ENCODE measurements at places on chromosomes 12 and 14.

GRCh38 chr12:24688601-24689000 lies 260.3 kb downstream of the BCAT1 start:
- no peak for DNase-seq

DNA sequence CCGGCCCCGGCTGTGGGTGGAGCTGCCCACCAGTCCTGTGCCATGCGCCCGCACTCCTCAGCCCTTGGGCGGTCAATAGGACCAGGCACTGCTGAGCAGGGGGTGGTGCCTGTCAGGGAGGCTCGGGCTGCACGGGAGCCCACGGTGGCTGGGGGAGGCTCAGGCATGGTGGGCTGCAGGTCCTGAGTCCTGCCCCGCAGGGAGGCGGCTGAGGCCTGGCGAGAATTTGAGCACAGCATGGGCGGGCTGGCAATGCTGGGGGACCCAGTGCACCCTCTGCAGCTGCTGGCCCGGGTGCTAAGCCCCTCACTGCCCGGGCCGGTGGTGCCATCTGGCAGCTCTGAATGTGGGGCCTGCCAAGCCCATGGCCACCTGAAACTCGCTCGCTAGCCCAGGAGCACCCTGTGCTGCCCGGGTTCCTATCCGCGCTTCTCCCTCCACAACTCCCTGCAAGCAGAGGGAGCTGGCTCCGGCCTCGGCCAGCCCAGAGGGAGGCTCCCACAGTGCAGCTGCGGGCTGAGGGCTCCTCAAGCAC lies 1371.1 kb downstream of the FSCB start:
- no peak for DNase-seq

GRCh38 chr12:111160350-111161241 lies 208.3 kb downstream of the PHETA1 start:
- DNase-seq = no peak

- DNase-seq = no peak
These were observed 23.7 kb upstream of the YAF2 start for GRCh38 chr12:42261708-42262107.

- no peak for DNase-seq
These were observed 286.3 kb downstream of the DPF3 start for GRCh38 chr14:72607386-72608130.

- no peak for DNase-seq
These were observed 151.5 kb upstream of the PARP11 start for GRCh38 chr12:4024701-4025100.

DNA sequence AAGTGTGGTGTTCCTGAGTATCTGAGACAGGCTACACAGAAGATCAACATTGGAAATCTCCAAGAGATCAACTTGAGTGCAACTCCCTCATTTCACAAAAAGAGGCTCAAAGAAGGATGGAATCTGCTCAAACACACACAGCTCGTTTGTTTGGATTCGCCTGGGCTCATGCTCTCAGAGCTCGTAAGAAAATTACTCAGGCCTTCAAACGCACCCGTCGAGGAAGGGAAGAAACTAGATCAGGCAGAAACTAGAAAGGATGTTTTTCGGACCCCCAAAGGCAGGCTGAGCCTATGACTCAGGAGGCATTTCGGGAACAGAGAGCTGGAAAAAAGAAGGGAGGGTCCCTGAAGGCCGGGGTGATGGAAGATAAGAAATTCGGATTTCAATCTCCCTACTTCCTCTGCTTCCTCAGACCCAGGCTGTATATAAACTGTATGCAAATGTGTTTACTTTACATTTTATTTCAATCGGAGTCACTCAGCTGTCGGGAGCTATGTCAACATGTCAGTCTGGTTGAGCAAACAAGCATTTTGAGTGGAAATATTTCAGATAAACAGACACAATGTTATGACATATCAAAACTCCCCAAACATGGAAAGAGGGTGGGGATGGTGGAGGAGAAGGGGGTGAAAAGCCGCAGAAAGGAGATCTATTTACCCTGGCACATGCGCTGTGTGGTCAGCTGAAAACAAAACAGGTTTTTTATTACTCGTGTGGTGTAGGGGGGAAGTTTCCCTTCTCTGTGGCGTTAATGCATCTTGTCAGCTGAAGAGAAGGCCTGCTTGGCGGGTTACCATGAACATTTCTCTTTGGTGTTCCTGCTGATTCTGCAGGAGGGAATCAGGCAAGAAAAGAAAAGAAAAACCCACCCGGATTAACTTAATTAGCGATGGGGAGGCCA lies 129.1 kb upstream of the TBX3 start:
- no peak for DNase-seq

All from stimulated activated CD8-positive, alpha-beta memory T cell treated with anti-CD3 and anti-CD28 coated beads, Interleukin-7, amount 100 ng/mL, for 4 hours (primary cell).